IPS DF 19.7 (cell line): ENCODE measurements at places on chromosomes 16 and 17.

DNA sequence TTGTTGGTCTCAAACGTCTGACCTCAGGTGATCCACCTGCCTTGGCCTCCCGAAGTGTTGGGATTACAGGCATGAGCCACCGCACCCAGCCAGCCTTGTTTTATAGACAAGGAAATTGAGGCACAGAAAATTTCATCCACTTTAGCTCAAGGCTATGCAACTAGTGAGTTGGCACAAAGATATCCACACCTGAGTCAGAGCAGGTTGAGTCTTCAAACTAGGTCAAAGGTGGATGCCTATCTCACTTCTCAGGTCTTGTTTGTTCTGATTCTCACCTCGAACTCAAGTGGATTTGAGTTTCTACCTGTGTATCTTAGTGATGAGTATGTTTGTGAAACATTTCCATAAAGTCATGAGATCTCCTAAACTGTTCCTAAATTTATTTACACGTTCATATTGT is 35.6 kb upstream of the GAS7 start:
- DNase-seq, result no peak

DNA sequence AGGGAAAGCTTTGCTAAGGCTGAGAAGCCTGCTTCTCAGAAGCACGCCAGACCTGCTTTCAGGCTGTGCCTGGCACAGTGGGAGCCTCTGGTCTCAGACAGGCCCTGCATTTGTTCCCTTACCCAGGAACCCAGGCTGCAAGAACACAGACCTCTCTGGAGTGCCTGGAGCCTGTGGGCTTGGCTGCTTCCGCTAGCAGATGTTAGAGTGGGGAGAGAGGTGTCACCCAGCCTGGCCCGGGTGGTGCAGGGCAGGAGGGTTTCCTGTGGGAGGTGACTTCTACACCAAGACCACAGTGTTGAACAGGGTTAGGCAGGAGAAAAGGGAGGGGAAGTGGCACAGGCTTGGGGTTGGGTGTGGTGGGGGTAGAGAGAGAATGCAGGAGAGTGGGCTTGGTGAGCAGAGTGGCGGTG is 35.8 kb upstream of the ADGRG1 start:
- no peak for DNase-seq

GRCh38 chr16:2331199-2331930 is 9.2 kb downstream of the ABCA3 start:
- DNase-seq, result no peak

- no peak for DNase-seq
These were observed 250.2 kb downstream of the CDH13 start for GRCh38 chr16:82876951-82877350.

DNA sequence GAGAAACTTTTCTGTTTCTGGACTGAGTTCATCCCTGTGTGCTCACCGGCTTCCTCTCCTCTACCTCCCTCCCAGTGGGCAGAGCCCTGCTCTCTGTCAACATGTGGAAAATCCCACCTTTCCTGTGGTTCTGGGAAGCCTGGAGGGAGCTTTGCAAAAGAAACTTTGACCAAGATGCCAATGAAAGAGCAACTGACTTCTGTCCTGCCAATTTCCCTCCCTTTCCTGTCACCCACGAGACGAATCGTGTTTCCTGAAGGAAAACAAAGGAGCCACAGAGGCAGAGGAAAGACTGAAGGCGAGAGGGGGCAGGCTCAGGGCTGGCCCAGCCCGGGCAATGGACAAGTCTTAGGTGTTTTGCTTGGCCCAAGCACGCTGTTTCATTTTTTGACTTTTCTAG is 82.8 kb downstream of the PLCG2 start:
- no peak for DNase-seq

DNA sequence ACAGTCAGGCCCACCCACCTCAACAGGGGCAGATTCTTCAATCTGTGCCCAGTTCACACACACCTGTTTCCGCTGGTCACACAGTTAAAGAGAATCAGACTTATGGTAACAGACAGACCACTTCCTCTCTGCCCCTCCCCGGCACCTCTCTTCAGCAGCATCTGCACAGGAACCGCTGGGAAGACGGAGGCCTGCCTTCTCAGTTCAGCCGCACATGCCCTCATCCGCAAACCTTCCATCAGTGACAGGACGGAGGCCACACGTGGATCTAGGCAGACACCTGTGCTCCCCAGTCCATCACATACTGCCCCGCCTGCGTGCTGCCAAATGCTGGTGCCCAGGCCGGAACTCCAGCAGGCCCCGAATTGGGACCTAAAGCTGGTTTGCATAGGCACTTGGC is 10.3 kb downstream of the PHB1 start:
- no peak for DNase-seq

- DNase-seq, result no peak
These were observed 708 bp upstream of the NFAT5 start for GRCh38 chr16:69564845-69565670.

DNA sequence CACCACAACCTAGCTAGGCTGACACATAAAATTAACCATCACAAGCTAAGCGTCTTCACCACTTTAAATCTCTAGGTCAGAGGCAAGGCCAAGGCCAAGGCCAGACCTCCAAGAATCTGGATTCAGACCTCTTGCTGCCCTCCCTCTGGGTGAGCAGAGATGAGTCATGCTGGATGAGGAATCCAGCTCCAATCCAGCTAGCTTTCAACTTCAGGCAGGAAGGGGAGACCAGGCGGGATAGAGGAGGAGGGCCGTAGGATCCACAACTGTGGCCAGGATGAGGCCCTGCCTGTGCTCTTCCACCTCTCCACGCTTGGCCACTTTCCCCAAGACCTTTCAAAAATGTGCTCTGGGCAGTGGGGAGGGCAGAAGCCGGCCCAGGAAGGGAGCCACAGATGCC is 14.7 kb downstream of the LRRC75A start:
- no peak for DNase-seq

- DNase-seq, result no peak
These were observed 85.3 kb upstream of the PLCG2 start for GRCh38 chr16:81693744-81694303.

DNA sequence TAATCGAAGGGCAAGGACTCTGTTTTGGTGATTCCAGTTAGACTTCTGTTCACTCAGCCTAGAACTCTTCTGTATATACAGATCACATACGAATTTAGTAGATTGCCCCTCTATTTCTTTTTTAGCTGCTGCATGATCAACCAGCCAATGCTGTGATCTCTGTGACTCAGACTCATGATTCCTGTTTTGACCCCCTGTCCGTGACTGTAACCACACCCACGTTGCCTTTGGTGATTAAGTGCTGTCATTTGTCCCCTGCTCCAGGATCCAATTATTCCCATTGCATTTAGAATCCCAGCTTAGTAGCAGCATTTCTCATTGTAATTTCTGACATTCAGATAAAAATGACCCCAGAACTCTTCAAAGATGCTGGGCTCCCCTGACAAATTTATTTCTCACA is 545.7 kb downstream of the NPIPA7 start:
- no peak for DNase-seq

DNA sequence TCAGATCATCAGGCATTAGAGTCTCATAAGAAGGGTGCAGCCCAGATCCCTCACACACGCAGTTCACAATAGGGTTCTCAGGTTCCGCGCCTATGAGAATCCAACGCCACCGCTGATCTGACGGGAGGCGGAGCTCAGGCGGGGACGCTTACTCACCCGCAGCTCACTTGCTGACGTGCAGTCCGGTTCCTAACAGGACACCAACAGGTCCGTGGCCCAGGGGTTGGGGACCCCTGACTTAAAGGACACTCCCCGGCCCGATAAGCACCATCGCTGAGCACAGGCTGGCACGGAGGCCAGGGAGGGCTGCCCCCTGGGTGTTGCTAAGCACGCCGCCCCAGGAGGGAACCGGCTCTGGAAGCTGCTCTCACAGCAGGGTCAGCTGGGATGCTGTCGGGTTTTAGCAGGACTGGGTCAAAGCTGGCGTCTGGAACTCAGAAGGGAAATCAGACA is 30.1 kb upstream of the BAHCC1 start:
- DNase-seq, result no peak

DNA sequence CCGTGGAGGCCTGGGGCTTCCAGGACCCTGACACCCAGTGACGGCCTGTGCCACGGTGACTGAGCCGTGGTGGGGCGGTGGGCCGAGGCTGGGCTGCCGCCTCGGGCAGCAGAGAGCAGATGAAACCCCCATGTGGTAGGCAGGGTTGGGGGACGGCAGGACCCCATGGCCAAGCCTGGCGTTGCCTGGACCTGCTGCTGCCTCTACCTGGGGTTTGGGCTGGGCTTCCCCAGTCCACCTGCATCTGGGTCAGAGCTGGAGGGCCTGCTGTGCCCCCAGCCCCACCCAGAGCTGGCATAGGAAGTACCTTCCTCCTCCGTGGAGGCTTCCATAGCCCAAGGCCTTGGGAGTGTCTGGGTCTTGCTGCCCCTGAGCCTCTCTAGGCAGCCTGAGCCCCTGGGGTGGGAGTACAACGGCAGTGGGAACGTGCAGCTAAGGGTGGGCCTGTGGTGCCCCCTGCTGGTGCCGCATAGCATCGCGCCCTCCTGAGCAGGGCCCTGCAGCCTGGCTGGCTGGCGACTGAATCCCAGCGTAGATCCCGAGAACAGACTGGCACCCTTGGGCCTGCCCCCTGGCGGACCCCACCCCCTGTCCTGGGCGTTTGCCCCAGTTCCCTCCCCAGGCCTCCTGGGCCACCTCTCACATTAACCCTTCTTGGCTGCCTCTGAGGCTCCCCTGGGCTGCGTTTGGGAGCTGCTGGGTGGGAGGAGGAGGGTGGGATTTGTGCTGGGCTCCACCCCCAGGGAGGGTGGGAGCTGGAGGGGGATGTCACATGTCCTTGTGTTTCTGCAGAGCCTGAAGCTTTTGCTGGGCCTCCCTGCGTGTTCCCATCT is 12.6 kb upstream of the ATP6V0C start:
- DNase-seq, result no peak

GRCh38 chr16:3401719-3402397 is 843 bp downstream of the ZNF174 start:
- no peak for DNase-seq

- no peak for DNase-seq
These were observed 138.5 kb upstream of the PIRT start for GRCh38 chr17:10976401-10976800.

DNA sequence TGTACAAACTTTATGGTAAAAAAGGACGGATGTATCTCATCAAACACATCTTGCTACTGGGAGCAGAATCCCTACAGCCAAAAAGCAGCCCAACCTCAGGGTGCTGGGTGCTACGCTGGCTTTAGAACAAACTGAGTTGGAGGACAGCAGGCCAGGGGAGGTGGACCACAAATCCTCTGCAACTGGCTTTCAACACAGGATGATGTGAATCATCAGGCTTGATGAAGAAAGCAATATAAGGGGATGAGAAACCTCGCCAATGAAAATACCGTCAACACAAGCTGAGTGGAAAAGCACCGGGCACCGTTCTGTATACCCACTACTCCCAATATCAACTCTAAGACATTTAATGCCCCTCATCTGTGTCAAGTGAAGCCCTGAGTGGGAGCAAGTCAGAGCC is 14.3 kb downstream of the HBQ1 start:
- DNase-seq, result no peak

DNA sequence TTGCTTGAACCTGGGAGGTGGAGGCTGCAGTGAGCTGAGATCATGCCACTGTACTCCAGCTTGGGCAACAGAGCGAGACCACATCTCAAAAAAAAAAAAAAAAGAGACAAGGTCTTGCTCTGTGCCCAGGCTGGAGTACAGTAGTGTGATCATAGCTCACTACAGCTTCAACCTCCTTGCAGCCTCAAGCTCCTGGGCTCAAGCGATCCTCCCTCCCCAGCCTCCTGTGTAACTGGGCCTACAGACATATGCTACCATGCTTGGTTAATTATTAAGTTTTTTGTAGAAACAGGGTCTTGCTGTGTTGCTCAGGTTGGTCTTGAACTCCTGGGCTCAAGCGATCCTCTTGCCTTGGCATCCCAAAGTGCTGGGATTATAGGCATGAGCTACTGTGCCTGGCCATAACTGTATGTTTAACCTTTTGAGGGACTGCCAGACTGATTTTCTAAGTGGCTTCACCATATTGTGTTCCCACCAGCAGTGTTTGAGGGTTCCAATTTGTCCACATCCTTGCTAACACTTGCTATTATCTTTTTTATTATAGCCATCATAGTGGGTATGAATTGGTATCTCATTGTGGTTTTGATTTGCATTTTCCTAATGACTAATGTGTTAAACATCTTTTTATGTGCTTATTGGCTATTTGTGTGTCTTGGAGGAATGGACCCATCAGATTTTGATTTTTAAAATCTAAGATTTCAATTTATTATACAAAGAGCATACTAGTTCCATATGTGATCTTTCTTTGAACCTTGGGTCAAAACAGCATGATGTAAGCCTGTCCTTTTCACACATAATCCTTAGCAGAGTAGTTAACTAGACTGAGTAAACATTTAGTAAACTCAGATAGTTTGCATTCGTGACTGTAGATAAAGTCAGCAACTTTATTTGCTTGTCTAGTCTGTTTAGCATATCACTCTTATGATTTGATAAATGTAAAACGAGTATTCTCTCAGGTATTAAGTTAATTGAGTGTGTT is 38.1 kb upstream of the KPNB1 start:
- no peak for DNase-seq

DNA sequence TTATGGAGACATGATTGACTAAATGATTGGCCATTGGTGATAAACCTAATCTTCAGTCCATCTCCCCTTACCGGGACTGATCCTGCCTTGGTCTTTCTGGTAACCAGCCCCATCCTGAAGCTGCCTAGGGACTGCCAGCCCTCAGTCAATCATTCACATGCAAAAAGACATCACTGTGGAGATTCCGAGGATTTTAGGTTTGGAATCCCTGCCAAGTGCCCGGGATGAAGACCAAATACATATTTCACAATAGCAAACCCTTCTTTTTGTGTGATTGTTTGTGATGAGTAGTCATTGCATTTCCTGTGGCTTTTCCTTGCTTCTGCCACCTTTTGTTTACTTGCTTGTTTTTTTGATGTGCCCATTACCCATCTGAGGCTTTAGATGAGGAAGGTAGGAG is 44.0 kb downstream of the EPN2 start:
- no peak for DNase-seq

- no peak for DNase-seq
These were observed 23.6 kb downstream of the ALOX15B start for GRCh38 chr17:8062435-8062806.

- no peak for DNase-seq
These were observed 8.5 kb downstream of the PRMT7 start for GRCh38 chr16:68319185-68319908.

DNA sequence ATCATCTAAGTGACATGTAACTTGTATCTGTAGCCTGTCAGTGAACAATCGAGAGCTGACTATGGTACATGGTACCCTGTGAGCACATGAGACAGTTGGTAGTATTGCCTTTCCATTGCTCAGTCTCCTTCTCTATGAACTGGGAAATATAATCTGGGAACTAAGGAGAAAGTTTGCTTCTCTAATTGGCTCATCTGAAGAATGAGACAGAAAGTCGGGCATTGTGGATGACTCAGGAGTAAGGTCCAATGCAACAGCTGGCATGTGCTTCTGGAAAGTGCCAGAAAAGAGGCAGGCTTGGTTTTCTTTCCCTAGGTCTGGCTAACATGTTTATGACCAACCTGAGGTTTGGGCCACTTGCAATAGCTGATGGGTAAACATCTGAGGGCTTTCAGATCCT is 51.9 kb downstream of the ZZEF1 start:
- no peak for DNase-seq

GRCh38 chr16:9092978-9093344 is 1.5 kb downstream of the HAPSTR1 start:
- no peak for DNase-seq
